Heart left ventricle (tissue), 16 donors: ENCODE measurements at places on chromosomes 3 and 15. TPM values are rescaled to one million over a fixed set of nuclear protein-coding genes. Genes with fewer than 3 reads are reported as not detected.

DNA sequence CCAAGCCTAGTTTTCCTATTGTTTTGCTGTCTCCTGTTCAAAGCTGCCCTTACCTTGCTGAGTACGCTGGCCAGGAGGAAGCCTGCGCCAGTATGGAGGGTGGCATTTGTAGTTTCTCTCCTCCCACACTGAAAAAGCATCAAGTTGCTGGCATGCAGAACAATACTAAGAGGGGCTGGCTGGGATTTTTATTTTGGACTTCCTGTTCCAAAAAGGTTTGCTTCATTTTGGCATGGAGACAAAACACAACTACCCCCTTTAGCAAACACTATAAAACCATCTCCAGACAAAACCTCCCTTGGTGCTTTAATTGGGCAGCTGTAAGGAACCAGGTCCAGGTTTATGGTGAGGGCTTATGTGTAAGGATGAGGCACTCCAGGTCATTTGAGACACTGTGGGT, 457.6 kb downstream of the PDCD6IP start:
- DNase-seq = no peak

- no peak for DNase-seq
Measured at GRCh38 chr3:33722191-33722590, 4.1 kb upstream of the CLASP2 start.

CPA3 gene
- 5.1 TPM for total RNA-seq

GHRL gene
- 2.1 TPM for total RNA-seq

DNA sequence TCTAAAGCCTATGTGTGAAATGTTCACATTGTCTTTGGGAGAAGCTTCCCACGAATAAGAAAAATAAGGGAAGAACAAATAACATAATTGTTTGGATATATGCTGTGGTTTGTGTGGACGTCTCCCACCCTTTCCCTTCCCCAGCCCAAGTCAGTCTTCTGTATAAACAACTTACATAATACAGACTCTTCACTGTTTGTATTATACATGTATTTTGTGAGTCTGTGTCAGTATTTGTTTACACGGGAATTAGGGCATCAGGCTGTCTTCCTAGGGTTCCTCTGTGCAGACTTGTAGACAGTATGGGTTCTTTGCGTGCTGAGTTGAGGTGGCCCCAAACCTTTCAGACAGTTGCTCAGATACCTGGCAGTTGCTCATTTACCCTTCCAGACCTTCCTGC, 103.4 kb downstream of the IGF1R start:
- no peak for DNase-seq
